Stimulated activated CD4-positive, alpha-beta T cell treated with anti-CD3 and anti-CD28 coated beads, Interleukin-2, amount 100 ng/mL, for 4 hours (primary cell): ENCODE measurements at places on chromosomes 4 and X.

GRCh38 chr4:114312338-114312737 is 286.3 kb upstream of the UGT8 start:
- no peak for DNase-seq

DNA sequence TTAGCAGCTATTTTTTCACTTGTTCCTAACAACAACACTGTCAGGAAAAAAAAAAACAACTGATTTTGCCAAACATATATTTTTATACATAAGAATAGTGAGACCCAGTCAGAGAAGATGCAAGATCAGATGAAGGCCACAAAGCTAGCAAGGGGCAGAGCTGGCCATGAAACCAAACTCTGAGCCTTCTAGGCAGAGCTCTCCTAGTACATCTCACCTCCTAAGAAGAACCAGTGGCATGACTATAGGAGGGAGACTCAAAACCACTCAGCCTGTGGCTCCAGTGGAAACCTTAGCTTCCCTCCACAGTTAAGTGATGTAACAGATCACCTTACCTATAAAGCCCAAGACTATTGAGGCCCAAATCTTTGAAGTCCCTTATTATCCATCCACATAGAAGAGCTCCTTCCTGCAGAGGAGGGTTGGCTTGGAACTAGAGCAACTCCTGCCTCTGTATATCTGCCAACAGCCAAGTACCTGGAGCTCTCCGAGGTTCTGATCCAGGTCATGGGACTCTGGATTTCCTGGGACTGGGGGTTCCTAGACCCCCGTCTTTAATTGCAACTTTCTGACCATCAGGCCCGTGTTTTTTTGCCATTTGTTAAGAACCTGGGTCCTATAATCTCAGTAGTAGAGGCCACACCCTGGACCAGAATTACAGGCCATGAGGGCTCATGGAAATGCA is 136.5 kb downstream of the SH3KBP1 start:
- no peak for DNase-seq

- no peak for DNase-seq
Observed at GRCh38 chr4:15147714-15148113, 145.4 kb downstream of the CPEB2 start.

GRCh38 chr4:8395504-8396296 is 44.8 kb downstream of the ACOX3 start:
- no peak for DNase-seq

- DNase-seq: no peak
Observed at GRCh38 chr4:69697536-69698242, 44.6 kb upstream of the UGT2A1 start.

DNA sequence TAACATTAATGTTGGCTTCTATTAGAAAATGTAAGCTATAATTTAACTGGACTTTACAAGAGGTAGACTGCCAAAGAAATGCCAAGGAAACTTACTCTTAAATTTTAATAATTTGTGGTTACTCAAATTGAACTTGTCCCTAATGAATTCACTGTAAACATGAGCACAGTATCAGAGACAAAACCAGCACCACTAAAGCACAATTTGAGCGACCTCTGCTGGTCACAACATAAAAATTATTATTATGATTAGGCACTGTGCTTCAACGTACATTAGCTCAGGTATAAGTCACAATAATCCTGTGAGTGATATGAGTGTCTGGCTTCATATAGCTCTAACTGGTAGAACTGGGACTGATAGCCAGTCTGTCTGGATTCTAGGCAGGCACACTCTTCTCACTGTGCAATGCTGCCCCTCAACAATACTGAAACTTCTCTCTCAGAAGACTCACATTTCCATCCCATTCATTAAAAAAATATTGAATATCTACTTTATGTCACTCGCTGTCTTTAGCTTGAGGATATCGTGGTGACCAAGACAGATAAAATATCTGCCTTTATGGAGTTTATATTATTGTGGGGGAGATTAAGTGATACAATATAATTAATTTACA is 8.0 kb downstream of the NUDT6 start:
- DNase-seq: no peak

DNA sequence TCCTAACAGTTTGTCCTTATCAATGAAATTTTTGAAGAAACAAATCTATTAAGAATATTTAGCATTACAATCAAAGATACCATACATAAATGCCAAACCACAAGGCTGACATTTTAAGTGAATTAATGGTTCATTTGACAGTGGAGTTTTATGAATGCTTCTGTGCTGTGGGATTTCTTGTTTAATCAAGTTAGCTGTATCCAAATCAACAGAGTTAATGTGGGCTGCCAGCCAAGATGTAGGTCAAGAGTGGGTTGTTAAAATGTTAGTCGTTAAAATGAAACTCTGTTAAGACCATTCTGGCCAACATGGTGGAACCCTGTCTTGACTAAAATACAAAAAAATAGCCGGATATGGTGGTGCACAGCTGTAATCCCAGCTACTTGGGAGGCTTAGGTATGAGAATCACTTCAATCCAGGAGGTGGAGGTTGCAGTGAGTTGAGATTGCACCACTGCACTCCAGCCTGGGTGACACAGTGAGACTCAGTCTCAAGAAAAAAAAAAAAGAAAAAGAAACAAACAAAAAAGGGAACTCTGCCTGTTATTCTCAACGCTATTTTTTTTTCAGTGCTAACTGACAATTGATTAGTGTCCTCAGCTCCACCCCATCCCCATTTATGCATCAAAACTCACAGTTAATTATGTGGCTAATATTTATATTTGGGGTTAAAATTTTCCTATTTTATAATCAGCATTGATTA is 20.2 kb downstream of the GPAT3 start:
- no peak for DNase-seq

DNA sequence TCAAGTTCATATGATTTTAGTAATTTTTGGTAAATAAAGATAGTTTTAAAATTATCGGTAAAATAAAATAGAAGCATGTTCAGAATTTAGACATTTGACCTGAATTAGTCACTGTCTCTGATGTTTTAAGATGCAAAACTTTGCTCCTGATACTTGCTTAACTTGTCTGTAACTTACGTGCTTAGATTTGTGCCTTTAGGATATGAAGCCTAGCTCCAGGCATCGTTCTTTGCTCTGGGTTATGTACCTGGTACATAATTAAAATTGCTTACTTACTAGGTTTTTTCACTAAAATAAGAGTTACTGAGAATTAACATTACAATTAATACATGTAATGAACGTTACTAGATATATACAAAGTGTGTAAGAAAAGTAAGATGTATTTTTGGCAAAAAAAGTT is 24.9 kb upstream of the AADAT start:
- DNase-seq: no peak

- no peak for DNase-seq
Observed at GRCh38 chr4:87745064-87745807, 54.1 kb upstream of the IBSP start.

DNA sequence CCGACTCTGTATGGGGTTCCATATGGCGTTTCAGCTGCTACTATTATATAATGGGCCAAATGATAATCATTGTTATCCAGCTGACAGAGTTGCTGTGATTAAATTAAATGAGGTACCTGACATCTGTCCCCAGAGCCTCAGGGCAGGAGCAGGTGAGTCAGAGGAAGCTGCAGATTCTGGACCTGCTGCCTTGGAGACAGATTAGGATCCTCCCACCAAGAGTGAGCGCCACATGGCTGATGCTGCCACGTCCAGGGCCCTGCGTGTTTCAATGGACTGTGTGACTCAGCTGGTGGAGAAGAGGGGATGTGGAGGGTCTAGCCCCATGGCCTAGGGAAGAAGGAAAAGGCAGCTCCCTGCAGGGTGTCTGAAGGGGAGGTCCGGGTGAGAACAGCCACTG is 28.3 kb upstream of the UXT start:
- no peak for DNase-seq

DNA sequence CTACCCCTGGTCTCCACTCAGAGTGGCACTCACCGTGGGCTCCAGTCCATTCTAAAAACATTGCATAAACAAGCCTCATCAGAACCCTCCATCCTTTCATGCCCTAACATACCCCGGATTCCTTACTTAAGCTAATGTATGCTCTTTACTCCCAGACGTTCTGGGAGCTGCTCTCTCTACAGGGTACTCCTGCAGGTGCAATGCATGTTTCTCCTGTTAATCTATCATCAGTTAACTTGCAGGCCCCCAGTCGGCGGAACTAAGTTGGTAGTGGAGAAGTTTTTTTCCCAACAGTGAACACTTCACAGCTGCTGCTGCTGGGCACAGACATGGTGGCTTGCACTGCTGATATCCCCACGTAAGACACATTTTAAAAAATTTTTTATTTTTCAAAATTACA is 161.6 kb upstream of the FAT1 start:
- no peak for DNase-seq

GRCh38 chr4:114758066-114758465 is 159.5 kb downstream of the UGT8 start:
- no peak for DNase-seq

DNA sequence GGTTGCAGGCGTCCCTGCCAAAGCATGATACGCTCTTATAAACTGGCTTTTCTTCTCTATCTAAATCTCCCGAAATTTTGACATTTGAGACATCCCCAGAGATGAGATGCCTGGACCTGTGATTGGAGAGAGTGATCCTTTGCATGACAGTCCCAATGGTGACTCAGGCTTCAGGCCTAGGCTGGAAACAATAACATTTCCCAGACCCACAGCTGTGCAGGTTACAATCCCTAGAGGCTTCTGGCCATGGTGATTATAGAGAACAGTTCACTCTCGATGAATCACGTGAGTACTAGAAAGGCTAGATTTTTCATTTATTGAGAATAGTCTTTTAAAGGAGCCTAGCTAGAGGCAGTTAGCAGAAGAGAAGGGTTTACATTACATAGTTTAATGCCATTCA is 75.9 kb downstream of the SPATA18 start:
- DNase-seq: no peak

DNA sequence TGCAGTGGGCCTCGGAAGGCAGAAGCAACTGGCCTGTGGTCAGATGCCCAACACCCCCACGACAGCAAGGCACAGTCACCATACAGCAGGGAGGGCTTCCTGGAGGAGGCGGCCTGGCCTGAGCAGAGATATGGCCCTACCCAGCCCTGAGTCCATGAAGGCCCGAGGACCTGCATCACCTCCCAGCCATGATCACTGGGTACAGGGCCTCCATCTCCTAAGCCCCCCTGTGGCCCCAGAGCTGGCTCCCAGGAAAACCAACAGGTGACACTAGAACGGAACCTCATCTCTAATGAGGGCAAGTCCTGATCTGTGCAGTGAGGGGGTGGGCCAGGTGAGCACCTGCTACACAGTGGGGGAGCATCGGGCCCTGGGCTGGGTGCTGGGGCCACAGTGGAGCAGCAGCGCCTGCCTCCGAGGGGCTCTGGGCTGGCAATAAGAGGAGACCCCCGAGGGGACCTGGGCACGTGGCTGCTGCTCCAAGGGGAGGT is 26.2 kb upstream of the MXD4 start:
- no peak for DNase-seq

DNA sequence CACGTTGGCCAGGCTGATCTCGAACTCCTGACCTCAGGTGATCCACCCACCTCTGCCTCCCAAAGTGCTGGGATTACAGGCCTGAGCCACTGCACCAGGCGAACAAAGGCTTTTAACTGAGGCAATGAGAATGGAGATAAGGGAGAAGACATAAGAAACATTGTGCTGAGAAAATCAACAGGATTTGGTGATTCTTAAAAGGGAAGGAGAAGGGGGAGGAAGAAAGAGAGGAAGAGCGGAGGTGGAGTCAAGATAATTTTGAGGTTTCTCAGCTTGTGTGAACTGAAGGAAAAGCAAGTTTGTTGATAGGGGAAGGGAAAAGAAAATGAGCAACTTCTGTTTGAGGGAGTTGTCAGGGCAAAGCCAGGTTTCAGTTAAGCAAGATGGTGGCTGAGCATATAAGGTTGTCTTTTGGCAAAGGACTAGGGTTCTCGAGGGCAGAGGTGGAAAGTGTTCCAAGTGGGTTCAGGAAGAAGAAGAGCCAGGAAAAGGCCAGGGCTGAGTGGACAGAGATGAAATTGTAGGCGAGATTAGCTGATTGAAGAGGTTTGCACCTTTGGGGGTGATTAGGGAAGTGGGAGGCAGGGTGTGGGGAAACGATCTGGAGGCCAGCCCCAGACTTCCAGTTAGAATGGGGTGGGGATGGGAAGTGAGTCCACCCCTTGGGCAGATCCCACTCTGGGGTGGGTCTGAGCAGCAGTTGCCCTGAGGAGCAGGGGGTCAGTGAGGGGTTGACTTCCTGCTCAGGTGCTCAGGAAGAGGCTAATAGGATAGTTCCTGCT is 7.8 kb downstream of the DOCK11 start:
- DNase-seq: no peak

DNA sequence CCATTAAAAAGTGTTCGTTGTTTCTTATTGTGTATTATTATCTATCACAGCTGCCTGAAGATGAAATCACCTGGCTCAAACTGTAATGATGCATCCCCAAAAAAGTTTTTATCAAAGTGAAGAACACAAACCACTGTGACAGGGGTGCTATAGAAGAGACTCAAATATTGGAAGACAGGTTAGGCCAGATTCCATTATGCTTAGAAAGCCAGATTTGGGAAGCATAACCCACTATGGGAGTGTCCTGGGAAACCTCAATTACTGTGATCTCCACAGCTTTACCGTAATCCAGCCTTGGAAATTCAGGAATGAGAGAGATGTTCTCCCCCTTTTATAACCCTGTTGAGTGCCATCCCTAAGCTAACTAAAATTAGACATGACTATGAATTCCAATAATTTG is 114.2 kb downstream of the NWD2 start:
- DNase-seq: no peak

GRCh38 chr4:116531870-116532269 is 553.5 kb downstream of the TRAM1L1 start:
- DNase-seq: no peak

DNA sequence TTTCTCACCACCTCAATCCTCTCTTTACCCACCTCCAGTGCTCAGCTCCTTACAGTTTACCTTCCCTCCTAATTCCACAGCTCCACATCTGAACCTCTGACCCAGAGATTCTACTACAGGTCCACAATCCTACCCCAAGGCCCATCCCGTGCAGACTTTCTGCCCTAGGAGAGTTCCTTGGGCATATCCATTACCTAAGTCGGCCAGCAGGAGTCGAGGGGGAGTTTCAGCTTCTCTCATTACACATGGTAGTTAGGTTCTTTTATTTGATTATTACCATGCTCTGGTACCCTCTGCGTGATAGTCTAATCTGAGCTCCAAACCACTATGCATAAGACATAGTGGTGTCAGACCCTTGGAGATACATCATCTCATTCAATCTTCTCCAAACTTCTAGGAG is 117.9 kb downstream of the SH3RF1 start:
- DNase-seq: no peak

DNA sequence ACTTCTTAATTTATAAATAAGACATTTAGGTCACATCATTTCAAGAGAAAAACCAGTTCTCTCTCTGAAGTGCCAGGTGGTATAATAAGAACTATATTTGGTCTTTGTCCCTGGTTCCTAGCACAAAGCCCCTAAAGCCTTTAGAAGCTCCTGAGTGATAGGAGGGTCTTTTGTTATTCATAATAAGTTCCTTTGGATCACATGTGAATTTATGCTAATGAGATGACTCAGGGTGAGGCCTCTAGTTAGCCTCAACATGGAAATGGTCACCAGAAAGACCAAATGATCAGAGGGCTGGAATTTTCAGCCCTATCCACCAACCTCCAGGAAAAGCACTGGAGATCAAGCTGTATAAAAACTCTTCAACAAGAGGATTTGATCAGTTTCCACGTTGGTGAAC is 68.1 kb upstream of the BLTP1 start:
- no peak for DNase-seq

- DNase-seq: no peak
Observed at GRCh38 chr4:157911662-157912061, 261.2 kb downstream of the GASK1B start.

GRCh38 chrX:13845721-13846378 is 29.0 kb upstream of the GPM6B start:
- no peak for DNase-seq
